ENCODE measurements at places on chromosomes 13 and 19.

DNA sequence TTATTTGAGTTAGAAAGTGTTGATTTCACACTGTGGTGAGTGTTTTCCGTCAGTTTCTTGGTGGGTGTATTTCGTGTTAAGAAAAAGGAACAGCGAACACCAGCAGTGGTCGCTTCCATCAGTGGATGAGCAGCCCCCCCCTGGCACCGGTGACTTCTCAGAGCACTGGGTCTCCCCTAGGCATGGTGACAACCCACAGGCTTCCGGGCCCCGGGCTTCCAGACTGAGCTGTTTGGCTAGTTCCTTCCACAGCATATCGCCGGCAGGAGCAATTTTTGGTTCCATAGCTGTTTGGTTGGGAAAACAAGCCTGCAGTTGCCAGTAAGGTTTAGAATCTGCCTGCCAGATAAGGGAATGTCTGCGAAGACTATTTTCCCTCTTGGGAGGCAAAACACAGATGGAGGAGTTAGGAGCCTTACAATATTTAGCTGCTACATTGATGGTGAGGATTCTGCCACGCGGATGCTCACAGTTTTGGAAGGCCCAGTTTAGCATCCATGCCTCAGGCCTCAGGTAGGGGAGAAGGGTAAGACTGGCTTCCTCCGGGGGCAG lies 18.7 kb upstream of the ZNF536 start:
- no peak for DNase-seq

DNA sequence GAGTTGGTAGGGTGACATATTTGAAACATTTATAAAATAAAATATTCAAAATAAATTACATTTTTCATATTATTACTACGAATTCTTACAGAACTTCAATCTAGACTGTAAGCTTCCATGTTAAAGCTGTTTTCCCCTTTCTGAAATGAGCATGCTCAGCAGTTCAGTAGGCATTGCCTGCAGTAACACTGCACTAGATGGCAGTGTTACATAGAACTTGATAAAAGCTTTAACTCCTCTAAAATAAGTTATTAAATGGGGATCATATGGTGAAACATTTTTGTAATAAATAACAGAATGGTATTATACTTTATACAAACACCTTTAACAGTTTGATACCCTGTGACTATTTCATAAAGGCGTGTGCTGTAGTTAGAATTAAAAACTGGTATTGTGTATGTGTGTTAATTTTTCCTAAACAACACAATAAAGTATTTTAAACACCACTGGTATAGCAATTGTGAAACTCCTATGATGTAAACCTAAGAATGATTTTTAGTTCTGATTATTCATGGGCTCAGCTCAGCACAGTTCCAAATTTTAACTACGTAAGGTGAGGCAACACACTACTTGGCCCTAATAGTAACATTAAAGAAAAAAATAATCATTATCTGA lies 11.6 kb upstream of the GPR18 start:
- peak; percentile 78 for DNase-seq

GRCh38 chr13:98333486-98333885 lies 156.4 kb upstream of the RNF113B start:
- DNase-seq = peak; percentile 40

- peak; percentile 69 for DNase-seq
Observed at GRCh38 chr19:30222992-30223865, 149.0 kb upstream of the ZNF536 start.

DNA sequence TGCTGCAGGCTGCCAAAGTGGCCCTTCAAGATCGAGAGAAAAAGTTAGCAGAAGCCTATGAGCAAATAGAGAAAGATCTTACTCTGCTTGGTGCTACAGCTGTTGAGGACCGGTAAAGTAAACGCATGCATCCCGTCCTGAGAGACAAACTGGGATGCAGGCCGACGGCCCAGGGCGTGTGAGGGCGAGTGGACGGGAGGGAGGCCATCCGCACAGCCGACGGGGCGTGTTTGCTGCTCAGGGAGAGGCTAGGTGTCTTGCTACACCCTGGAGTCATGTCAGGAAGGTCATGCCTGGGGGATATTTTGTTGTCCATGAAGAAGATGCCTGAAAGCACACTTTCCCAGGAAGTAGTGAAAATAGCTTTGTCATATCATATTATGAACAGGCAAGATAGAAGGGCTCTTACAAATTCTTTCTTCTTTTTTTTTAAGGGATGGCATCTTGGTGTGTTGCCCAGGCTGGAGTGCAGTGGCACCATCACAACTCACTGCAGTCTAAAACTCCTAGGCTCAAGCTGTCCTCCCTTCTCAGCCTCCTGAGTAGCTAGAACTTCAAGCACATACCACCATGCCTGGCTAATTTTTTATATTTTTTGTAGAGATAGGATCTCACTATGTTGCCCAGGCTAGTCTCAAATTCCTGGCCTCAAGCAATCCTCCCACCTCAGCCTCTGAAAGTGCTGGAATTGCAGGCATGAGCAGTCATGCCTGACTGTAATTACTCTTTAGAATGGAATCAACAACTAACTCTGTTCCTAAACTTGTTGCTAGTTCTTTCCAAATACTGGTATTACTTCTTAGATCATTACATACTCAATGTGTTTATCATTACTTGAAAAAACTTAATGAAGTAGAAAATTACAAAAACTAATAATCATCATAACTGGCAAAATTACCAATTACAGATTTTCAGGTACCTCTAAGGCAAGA lies 117.6 kb upstream of the MCF2L start:
- no peak for DNase-seq

- no peak for DNase-seq
Observed at GRCh38 chr13:113157206-113157928, 1.1 kb upstream of the PROZ start.

GRCh38 chr19:44212866-44213346 lies 574 bp downstream of the ZNF227 start:
- no peak for DNase-seq

Data from lung (tissue), 17 donors.